NCI-H524 treated with DMSO at 0.1 percent for 48 hours (cell line): ENCODE measurements at places on chromosomes 4 and X.

- no peak for DNase-seq
Measured at GRCh38 chr4:46554760-46555465, 165.0 kb upstream of the GABRA2 start.

DNA sequence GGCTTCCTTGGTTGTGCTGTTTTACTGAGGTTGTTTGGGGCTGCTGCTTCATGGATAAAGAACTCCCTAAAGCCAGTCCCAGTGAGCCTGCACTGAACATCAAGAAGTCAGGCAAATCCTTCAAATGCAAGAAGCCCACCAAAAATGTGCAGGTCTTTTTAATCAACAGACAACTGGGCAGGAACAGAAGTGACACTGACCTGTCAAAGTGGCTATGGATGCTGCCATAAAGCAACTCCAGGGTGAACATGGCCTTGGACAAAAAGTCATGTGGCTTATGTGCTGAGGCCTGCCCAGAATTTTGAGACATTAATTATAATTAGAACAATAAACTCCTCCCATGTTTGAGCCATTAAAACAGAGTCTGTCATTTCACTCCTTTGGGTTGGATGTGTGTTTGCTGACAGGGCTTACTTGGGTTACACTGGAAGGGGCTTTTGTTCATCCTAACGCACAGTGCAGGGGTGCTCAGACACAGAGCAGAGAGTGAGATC is at the start of gene ETDC:
TSS of gene ETDC (plus strand) at position 51 of the 494 bp plus-strand sequence. CDS start at position 51, 0 bp downstream.
- DNase-seq = no peak

GRCh38 chr4:110359076-110359475 is 116.9 kb upstream of the ENPEP start:
- DNase-seq = no peak

DNA sequence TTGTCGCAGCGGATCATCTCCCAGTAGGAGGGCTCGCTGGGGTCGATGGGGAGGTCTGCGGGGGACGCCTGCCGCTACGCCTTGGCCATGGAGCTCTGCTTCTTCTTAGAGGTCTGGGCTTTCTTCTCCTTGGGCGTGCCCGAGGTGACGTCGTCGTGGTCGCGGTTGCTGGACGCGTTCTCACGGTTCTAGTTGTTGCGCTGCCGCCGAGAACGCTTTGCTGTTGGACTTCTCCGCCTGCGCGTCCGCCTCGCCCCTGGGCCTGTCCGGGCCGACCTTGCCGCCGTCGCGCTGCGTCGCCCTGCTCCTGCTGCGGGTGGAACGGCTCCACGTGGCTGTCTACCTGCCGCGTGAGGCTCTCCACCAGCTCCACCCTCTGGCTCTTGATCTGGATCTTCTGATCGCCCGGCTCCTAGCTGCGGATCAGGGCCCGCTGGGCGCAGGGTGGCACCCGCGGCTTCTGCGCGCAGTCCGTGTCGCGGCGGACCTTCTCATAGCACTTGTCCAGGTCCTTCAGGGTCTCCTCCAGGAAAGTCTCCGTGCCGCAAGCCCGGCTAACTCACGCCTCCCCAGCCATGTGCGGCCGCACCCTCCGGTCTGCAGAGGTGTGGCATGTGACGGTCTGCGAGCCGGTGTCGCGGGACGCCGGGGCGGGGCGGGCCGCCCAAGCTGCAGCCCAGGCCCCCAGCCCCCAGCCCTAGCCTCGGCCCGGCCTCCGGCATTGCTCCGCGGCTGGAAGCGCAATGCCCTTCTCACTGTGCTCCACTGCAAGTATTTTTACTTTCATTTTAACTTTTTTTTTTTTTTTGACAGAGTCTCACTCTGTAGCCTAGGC is 40.5 kb upstream of the OGT start:
- DNase-seq = no peak

DNA sequence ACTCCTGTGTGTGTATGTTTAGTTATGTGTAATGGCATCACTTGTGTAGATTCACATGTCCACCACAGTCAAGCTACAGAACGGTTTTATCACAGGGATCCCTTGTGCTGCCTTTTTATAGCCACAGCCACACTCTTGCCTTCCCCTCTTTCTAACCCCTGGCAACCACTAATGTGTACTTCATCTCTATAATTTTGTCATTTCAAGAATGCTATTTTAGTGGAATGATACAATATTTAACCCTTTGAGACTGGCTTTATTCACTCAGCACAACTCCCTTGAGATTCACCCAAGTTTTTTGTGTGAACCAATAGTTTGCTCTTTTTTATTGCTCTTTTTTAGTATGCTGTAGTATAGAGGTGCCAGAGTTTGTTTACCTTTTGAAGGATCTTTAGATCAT is 112.1 kb downstream of the CDKL5 start:
- no peak for DNase-seq

GRCh38 chr4:40046311-40046980 is 10.2 kb upstream of the N4BP2 start:
- no peak for DNase-seq

DNA sequence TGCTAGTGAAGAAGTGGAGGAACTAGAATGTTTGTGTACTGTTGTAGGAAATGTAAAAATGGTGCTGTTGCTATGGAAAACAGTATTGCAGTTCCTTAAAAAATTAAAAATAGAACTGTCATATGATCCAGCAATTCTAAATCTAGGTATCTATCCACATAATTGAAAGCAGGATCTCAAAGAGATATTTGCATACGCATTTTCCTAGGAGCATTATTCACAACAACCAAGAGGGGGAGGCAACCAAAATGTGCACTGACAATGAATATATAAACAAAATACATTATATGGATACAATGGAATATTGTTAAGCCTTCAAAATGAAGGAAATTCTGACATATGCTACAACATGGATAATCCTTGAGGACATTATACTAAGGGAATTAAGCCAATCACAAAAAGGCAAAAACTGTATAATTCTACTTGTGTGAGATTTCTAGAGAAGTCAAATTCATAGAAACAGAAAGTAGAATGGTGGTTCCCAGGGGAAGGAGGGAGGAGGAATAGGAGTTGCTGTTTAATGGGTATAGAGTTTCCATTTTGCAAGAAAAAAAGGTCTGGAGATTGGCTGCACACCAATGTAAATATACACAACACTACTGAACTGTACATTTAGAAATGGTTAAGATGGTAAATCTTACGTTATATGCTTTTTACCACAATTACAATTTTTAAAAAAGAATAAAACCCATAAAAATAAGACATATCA is 35.6 kb upstream of the KCNE5 start:
- DNase-seq = no peak

- no peak for DNase-seq
Measured at GRCh38 chr4:106314960-106315359, 1.0 kb downstream of the TBCK start.

DNA sequence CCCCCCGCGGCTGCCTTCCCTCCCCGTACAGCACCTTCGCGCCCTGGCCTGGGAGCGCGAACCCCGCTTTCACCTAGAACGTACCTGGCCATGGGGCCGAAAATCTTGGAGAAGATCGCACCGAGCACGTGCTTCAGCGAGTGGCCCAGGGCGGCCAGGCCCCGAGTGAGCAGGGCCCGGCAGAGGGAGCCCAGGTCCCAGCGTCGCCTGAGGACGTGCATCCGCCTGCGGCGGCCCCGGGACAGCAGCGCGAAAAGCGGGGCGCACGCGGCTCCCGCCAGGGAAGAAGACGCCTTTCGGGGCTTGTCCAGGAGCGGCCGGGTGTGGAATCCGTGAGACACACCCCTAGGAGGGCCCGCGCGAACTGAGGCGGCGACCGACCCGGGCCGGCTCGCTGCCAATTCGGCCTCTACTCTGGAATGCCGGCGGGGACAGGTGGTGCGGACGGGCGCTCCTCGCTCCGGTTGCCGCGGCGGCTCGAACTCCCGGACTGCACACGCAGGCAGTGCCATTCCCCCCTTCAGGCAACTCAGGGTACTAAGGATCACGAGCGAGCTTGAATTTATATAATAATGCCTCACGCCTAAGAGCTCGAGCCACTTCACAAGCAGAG is at the start of gene HS6ST2:
TSS of gene HS6ST2 (minus strand) at position 539 of the 613 bp plus-strand sequence.
- peak; percentile 26 for DNase-seq

DNA sequence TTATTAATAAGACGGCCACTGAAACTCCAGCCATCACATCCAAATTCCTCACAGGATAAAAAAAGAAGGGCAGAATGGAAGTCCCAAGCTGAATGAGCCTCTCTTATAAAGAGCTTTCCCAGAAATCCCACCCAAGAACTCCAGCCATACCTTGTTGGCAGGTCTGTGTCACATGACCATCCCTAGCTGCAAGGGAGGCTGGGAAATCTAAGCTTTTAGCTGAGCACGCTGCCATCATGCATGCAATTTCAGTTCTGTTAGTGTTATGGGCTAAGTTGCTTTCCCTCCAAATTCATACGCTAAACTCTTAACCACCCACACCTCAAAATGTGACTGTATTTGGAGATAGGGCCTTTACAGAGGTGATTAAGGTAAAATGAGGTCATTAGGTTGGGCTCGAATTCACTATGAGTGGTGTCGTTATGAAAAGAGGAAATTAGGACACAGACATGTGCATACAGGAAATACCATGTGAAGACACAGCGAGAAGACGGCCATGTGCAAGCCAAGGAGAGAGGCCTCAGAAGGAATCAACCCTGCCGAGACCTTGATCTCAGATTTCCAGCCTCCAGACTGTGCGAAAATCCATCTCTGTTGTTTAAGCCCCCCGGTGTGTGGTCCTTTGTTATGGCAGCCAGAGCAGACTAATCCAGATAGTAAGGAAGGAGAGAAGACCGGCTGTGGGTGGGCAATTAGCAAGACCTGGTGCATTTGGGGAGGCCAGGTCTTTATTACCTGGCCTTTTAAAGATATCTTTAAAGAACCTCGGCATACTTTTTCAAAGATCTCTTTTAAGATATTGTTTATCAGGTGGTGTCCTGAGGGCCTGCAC is 317.6 kb downstream of the BCOR start:
- DNase-seq = no peak

- no peak for DNase-seq
Measured at GRCh38 chrX:11499076-11500044, 166.4 kb downstream of the ARHGAP6 start.

- DNase-seq = no peak
Measured at GRCh38 chr4:142875117-142875516, 29.0 kb upstream of the INPP4B start.

GRCh38 chrX:132612821-132613564 is 124.2 kb upstream of the MBNL3 start:
- no peak for DNase-seq

DNA sequence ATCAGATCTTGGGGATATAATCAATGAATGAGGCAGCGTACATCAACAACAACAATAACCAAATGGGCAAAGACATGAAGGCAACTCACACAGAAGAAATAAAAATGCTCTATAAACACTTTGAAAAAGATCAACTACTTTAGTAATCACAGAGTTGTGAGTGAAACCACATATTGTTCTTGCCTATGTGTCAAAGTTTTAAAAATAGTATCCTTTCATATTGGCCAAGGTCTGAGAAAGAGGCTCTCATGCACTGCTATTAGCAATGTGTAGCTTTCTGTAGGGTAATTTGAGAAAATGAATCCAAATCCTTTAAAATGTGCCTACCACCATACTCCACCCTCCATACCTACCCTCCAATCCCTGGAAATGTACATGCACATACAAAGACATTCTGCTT is 25.0 kb downstream of the COQ2 start:
- DNase-seq = no peak

DNA sequence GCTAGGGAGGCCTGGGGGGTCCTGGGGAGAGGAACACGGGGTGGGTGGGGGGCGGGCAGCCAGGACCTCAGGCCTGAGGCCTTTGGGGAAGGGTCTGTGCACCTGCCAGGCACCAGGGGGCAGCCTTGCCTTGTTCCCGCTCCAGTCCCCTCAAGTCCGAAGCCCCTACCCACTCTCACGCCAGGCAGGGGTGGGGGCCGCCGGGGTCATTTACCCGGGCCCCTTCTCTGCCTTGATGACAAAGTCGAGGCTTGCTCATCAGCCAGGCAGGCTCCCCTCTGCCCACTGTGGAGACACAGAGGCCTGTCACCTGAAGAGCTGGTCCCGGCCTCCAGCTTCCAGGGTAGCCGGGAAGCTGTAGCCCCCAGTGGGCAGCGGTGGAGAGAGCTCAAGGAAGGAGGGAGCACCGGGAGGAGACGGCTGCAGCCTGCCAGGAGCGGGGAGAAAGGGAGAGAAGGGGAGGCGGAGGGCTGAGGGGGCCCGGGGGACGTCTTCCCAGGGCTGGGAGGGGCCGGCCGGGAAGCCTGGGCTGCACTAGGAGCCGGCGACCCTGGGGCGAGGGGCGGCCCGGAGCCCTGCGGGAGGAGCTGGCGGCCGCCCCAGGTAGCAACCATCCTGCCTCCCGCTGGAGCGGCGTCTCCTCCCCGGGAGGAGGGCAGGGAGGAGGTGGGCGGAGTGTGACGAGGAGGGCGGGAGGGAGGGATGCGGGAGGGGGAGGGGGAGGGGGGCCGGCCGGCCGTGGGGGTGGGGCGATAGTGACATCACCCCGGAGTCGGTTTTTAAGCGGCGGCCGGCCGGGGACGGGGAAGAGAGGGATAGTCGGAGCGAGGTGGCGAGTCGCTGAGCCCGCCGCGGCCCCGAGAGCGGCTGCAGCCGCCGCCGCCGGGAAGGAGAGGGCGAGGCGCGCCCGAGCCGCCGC is at the start of gene SLC6A8:
TSS of gene SLC6A8 (plus strand) at position 806 of the 919 bp plus-strand sequence. CDS start 649 bp downstream, outside the sequence.
- DNase-seq = no peak

DNA sequence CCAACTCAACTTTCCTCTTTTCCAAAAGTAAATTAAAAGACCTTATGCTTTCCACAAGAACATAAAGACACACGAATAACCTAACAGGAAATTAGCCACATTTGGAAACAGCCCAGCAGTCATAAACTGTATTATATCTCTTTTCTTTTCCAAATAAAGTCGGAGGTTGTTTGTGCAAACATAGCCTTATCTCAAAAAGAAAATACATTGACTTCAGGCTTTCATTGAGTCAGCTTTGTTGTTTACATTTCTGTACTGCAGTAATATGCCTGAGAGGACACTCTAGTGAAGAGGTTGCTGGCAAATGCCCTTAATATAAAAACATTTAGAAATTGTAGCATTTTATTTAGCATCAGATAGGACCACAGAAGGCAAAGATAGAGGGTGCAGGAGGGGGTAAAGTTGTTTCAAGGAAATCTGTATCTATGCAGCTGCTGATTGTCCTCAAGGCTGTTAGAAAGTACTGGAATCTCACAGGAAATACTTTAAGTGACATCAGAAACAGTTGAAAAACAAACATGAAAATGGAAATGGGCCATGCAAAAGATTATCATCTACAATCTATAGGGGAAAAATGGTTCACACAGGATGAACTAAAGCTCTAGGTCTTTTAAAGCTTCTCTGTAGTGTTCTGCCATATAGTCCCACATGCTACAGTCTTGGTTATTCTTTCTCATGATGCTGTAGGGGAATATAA is 14.5 kb downstream of the LNX1 start:
- DNase-seq = no peak

DNA sequence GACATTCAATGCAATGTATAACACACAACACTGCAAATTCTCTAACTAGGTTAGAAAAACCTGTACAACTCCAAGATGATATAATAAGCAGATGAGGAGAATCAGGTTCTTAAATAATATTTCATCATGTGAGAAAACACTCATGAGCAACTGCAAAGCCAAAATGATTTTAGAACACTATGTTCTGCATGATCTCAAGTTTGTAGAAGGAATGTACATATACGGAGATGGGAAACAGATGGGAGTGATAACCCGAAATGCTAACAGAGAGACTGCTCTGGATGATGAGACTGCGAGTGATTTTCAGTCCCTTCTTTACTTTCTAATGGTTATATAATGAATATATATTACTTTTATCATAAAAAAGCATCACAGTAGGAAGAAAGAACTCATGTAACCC is 80.9 kb downstream of the PCYT1B start:
- no peak for DNase-seq
